Left hindlimb (tissue), 1 donor: ENCODE measurements at places on chromosomes 16 and 17.

- DNase-seq = no peak
Measured at GRCh38 chr16:67387479-67388079, 5.7 kb downstream of the TPPP3 start.

- DNase-seq = peak; percentile 84
Measured at GRCh38 chr17:42116705-42117396, 4.3 kb downstream of the KAT2A start.

DNA sequence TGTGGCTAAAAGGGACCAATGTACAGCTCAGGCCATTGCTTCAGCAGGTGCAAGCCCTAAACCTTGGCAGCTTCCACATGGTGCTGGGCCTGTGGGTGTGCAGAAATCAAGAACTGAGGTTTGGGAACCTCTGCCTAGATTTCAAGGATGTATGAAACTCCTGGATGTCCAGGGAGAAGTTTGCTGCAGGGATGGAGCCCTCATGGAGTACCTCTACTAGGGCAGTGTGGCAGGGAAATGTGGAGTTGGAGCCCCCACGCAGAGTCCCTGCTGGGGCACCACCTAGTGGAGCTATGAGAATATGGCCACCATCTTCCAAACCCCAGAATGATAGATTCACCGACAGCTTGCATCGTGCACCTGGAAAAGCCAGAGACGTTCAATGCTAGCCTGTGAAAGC is 13.0 kb downstream of the EFCAB5 start:
- DNase-seq = no peak

DNA sequence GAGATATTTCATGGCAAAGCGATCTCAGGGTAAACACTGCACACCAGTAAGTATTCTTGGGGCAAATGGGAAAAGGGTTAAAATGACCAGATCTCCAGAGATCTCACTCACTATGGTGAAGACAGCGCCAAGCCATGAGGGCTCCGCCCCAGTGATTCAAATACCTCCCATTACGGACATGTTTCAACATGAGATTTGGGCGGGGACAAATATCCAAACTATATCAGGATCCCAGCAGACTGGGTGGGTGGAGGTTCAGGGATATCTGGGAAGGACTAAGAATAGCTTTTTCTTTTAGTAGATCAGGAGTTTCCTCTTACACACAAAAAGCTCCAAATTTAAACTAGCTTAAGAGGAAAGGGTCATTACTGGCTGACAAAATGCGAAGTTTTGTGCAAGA is 181.7 kb downstream of the WWOX start:
- DNase-seq = no peak

DNA sequence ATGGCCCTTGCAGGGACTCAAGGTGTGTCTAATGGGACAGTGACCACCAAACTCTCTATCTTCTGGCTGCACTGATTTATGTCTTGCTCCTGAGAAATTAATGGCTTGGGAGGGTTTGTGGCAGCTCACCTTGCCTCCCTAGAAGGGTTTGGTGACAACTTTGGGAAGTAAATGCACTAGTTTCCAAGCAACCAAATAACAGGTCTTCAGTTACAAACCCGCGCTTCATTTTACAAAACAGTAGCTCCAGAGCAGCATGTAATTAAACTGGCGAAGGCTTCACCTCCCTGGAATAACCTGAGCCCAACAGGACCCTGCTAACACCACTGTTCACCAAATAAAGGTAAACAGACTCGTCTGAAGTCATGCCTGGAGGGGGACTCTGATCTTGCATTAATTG is 318.3 kb downstream of the SLC39A11 start:
- DNase-seq = no peak

GRCh38 chr17:77836557-77837041 is 121.9 kb upstream of the TNRC6C start:
- no peak for DNase-seq

DNA sequence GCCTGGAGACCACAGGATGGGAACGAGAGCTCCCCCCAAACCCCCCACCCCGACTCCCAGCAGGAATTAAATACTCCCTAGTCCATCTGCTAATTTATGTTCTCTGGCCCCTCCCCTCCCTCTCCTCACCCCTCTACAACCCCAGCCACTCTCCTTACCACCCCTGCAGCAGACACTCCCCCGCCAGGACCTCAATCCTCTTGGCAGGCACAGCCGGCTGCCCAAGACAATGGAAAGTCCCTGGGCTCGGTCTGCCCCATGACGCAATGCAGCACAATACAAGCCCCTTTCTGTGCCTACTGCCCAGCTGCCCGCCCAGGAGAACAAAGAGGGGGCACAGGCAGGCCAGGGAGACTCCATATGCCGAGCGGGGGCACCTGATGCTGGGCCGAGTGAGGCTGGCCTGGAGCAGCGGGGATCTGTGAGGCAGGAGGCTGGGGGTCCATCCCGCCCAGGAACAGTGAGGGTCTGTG is 30.3 kb upstream of the CDC42EP4 start:
- peak; percentile 83 for DNase-seq

GRCh38 chr17:32269377-32269776 is 3.7 kb downstream of the RHBDL3 start:
- DNase-seq = no peak

GRCh38 chr16:51030516-51030915 is 120.6 kb downstream of the SALL1 start:
- no peak for DNase-seq

DNA sequence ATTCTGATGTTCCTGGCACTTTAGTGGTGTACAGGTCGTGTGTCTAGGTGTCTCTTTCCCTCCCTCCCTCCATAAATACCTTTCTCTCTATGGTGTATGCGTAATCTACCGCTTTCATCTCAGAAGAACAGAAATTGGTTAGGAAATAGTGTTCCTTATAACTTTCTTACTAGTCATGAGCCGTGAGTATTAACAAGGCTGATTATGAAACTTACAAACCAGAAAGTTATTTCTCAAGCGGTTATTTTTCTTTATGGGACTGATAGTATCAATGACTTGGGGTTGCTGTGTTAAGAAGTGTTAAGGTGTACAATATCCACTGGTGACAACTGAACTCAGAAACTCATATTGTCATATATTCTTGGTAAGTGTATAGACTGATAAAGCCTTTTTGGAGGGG is 13.2 kb upstream of the MYH11 start:
- DNase-seq = no peak

GRCh38 chr16:88453217-88453531 is at the start of gene ZFPM1:
Gene ZFPM1, plus strand, starts transcription at chr16:88453280. Its CDS starts 359 bp downstream, at chr16:88453639.
- no peak for DNase-seq

GRCh38 chr17:66076546-66077190 is 115.3 kb downstream of the CEP112 start:
- no peak for DNase-seq

DNA sequence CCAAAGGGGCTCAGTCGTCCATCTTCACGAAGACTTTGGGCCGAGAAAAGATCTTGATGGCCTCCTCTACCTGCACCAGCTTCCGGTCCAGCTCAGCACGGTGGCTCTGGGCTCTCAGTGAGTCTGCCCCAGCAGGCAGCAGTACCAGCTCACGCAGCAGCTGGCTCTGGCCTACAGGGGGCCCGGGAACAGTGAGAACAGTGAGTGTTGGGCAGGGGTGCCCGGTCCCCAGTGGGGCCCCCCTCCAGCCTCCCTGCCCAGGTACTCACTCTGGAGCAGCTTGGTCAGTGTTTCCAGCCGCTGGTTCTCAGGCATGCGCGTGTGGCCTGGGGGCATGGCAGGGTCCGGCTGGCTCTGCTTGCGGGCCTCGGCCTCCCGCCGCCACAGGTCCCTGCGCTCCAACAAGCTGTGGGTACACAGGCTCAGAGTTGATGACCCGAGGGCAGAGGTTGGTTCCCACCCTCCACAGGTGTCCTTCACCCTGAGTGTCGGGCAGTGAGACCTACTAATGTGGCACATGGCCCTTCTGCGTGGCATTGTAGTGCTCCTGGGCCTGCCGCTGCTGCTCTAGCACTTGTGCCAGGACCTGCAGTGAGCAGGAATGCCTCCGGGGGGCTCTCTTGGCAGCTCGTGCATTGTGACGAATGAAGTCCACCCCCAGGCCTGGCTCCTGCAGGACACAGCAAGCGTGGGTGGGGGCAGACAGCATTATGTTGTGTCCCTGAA is 2.6 kb downstream of the PARD6A start:
- no peak for DNase-seq

- DNase-seq = no peak
Measured at GRCh38 chr16:85663891-85664321, 24.8 kb downstream of the GINS2 start.

DNA sequence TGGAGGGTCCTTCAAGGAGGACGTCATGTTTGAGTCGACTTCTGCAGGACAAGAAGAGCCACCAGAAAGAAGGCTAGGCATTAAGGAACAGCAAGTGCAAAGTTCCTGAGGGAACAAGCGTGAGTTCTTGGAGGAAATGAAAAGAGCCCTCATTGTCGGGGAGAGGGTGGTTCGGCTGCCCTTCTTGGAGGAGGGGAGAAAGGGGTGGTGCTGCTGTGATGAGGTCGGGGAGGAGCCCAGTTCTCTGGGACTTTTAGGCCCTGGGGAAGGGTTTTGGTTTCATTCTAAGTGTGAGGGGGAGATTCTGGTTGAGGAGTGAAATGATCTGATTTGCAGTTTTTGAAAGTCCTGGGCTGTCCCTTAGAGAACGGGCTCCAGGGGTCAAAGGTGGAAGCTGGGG is 4.1 kb downstream of the BICDL2 start:
- no peak for DNase-seq

DNA sequence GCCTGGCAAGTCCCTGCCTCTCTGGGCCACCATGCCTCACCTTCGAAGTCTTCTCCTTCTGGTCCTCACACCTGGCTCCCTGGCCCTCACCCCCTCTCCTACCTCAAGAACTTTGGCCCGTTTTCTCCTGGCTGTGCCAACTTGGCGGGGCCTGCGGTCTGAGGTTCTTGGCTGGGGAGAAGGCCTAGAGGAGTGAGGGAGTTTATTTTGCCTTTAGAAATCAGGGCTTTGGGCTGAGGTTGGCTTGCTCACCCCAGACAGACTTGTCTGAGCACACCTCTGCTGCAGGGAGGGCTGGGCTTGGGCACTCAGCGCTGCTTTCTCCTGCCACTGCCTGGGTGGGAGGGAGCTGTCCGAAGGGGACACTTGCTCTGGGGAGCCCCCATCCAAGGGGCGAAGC is 23.3 kb upstream of the TAC4 start:
- no peak for DNase-seq

DNA sequence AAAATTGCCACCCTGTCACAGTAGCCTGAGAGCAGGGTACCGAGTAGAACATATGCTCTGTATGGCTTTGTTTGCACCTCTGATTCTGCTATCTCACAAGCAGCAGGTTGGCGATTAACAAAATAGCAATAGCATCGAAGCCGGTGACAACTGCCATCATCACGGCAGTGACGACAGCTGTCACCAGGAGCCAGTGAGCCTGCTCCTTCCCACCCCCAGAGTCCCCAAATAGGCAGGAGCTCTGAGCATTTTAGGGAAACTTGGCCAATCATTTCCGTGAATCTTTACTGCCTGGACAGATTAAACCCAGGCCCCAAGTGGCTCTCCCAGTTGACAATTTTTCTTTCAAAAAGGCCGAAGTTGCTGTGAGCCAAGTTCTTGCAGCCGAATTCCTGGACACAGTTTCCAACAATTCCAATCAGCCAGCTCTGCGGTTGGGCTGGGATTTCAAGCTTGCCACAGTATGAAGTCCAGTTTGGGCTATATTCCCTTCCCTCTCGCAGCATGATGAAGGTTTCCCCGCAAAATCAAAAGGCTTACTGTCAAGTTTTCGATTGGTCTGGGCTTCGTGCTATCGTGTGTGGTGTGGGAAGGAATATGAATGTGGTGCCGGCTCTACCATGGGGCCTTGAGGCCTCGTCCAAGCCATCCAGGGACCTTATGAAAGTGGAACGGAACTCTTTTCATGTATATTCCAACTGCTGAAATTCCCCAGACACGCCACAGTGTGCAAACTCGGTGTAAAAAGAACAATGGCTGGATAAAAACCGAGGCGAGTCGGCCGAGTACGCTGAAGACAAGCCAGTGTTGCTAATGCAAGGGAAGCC is 186.6 kb downstream of the C16orf78 start:
- DNase-seq = peak; percentile 82

GRCh38 chr17:36856222-36856621 is 81.1 kb upstream of the LHX1 start:
- no peak for DNase-seq

- DNase-seq = no peak
Measured at GRCh38 chr17:44826123-44826790, 3.8 kb downstream of the GJC1 start.

GRCh38 chr17:4163951-4164350 is 21.0 kb downstream of the CYB5D2 start:
- DNase-seq = no peak

GRCh38 chr17:78020717-78021108 is 62.2 kb downstream of the TNRC6C start:
- DNase-seq = no peak

GRCh38 chr16:10123141-10123540 is 59.1 kb downstream of the GRIN2A start:
- no peak for DNase-seq
